ENCODE measurements at places on chromosomes 7 and 10.

GRCh38 chr7:77199013-77199966 is at the start of gene FGL2:
TSS of gene FGL2 (minus strand) at chr7:77199819. CDS start at chr7:77199793, 26 bp downstream.
- DNase-seq, result no peak

- DNase-seq, result peak; percentile 16
These were observed 46.9 kb downstream of the GPR141 start for GRCh38 chr7:37730501-37730900.

- no peak for DNase-seq
These were observed 98.9 kb upstream of the IL6 start for GRCh38 chr7:22628112-22628511.

- DNase-seq, result peak; percentile 82
These were observed 3.6 kb upstream of the HTR5A start for GRCh38 chr7:155066417-155066950.

DNA sequence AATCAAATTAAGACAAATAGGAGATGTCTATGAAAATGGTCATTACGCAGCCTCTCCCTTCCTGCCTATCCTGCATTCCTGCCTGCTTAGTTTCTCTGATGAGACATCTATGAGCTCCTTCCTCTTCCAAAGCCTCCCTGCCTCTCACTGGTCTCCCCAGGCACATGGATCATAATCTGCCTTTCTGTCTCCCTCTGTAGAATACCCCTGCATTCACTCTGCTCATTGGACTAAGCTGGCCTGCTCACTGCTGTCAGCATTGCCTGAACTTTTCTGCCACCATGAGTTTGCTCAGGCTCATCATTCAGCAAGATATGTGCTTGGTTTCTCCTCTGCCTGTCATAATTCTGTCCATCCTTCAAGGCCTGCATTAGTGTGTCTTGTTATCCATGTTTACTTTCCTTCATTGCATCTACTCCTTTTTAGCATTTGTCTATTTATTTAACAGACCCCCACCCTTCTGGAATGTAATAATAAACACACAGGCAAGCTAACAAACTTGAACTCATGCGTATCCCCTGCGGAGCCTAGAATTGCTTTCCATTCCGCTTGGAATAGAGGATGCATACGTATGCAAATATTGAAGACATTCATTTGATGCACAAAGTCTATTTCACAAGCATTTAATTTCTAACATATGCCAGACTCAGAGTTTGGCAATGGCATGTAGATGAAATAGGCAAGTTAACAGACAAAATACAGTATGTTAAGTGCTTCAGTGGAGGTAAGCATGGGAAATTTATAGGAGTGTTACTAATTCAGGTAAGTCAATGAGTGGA is 88.3 kb downstream of the PTPRZ1 start:
- DNase-seq, result peak; percentile 82

DNA sequence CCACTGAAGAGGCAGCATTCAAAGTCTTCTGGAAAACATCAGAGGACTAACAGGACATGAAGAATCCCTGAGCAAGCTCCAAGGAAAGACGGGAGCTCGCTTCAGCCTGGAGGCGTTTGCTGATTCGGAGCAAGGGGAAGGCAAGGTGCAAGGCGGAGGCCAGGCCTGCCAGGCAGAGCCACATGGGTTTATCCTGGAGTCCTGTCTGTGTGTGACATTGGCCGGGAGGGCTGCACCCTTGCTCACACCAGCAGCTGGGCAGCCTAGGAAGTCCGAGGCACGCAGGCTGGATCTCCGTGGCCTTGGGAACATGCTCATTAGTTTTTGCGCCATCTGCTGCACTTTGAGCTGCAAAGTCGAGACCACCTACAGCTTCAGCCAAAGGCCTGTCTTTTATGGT is 22.3 kb upstream of the LARP4B start:
- no peak for DNase-seq

- no peak for DNase-seq
These were observed 18.1 kb downstream of the CDC123 start for GRCh38 chr10:12214093-12214492.

DNA sequence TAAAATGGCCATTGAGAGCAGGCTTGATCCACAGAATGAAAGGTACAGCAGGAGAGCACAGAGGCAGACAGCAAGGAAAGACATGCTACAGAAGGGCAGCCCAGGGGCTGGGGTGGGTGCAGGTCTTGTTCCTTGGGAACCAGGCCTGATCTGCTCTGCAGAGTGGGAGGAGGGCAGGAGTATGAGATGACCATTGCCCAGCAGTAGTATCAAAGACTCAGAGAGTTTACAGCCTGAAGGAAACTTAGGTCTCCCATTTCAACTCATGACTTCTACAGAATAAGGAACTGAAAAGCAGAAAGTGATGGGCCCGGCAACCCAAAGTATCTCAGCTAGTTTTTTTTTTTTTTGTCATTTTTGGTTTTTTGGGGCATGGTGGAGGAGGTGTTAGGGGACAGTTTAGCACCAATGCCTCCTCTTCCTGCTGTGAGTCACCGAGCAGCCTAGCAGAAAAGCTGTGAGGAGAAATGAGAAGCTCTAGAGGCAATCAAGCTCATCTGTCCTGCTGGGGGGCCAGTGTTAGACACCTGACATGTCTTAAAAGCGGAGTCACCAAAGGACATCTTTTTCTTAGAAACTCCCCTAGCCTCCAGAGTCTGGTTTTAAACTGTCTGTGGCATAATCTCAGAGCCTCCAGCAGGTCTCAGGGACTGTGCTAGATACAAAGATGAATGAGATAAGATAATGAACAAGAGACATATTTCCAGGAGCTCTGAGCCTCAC is 34.3 kb upstream of the HERPUD2 start:
- no peak for DNase-seq

GRCh38 chr10:30868611-30869010 is 163.1 kb downstream of the ZNF438 start:
- no peak for DNase-seq

GRCh38 chr10:84095811-84096497 is 43.4 kb upstream of the GHITM start:
- no peak for DNase-seq

DNA sequence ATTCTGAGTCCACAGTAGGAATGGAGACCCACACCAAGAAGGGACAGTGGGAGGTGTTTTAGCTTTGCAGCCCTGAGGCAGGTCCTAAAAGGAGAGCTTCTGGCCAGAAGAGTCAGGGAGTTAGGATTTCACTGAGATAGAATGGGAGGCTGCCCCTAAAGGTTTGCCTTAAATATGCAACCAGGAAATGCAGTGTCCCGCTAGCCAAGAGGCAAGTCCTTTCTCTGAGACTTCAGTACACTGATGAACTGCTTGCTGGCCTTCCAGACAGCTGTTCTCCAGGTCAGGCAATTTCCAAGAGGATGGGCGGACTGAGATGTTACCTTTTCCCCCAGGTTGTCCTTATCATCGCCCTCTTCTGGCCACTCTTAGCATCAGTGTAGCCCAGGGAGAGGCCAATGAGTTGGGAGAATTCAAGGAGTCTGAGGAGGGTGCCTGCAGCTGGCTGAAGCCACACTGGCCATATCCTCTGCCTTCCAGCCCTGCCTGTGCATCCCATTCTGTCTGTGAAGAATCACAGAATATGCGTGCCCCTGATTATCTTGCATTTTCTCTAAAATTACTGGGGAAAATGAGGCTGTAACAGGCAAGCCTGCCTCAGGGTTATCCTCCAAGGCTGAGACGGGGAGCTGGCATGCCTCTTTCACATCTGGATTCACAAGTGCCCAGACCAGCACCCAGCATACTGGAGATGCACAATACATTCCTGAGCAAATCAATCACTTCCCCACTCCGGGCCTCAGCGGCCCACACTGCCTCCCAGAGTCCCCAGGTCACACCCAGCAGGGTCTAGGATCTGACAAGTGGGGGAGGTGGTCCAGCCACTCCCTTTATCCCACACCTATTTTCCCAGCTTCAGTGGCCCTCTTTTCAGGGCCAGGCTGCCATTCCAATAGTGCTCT is 2.4 kb downstream of the TLL2 start:
- DNase-seq, result peak; percentile 78

- no peak for DNase-seq
These were observed 180.9 kb downstream of the PLXNA4 start for GRCh38 chr7:132395361-132395760.

- DNase-seq, result no peak
These were observed 47.4 kb downstream of the ALOX5 start for GRCh38 chr10:45421221-45422097.

- no peak for DNase-seq
These were observed 9.4 kb downstream of the PTEN start for GRCh38 chr10:87872828-87873227.

DNA sequence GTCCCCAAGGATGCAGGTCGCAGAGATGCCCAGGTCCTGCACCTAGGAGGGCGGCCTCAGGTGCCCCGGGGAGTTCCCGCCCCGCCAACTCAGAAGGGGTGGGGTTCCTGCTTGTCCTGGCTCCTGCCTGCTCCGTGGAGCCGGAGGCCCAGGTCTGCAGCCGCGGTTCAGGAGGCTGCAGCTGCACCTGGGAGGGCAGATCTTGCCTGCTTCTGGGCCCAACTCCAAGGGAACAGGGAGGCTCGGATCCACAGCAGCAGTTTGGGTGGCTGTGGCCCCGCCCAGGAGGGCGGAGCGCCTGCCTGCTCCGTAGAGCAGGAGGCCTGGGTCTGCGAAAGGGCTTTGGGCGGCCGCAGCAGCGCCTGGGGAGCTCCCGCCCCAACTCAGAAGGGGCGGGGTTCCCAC is 108.2 kb upstream of the EGR2 start:
- no peak for DNase-seq

DNA sequence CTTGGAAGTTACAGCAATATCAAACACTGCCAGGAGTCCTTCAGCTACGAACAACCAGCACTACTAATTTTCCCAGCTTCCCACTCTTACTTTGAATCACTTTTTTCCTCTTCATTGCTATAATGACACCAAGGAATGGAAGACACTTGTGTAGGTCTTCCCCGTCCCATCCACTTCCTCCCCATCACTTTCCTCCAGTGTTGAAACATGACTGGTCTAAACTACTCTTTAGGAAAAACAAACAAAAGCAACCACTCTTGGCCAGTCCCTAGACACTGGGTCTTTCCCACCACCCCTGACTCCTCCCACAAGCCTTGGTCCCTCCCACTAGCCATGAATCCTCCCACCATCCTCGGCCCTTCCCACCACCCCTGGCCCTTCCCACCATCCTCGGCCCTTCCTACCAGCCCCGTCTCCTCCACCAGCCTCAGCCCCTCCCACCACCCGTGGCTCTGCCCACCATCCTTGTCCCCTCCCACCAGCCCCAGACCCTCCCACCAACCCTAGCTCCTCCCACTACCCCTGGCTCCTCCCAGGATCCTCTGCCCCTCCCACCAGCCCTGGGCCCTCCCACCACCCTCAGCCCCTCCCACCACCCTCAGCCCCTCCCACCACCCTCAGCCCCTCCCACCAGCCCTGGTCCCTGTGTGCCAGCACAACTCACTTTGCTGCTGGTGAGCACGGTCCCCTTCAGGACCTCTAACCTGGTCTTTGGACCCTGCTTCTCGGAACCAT is 68.5 kb downstream of the CXCL12 start:
- DNase-seq, result peak; percentile 4

- DNase-seq, result no peak
These were observed 245.0 kb downstream of the MGMT start for GRCh38 chr10:129712000-129712399.

DNA sequence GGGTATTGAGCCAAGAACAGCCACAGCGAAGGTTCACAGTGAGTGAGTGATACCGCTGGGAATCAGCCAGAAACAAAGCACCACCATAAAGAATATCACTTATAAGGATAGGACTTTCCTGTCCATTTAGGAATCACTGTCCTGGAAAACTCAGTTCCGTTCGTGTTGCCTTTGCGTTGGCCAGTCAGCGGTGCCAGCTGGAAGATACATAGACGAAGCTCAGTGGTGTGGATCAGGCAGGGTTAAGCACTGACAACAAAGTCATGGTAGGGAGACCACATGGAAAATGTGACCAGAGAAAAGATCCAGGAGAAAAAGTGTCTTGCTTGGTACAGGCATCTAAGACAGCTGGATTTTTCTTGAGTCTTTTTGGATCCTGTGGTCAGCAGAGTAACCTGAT is 579.7 kb upstream of the DPP6 start:
- no peak for DNase-seq

DNA sequence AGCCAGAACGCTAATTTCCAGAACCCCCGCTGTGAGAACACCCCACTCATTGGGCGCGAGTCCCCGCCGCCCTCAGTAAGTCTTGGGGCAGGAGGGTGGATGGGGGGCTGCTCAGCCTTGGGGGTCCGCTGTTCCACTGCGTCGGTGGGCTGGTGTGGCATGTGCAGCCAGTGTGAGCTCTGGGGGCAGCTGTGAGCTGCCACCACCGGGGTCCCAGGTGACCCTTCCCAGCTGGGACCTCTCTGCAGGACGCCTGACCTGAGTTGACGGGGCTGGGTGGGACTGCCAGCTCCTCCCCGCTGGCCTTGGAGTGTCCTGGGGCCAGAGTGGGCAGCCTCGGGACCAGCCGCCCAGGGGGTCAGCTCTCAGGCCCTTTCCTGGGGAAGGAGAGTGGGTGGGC is 27.2 kb downstream of the TTYH3 start:
- DNase-seq, result no peak

DNA sequence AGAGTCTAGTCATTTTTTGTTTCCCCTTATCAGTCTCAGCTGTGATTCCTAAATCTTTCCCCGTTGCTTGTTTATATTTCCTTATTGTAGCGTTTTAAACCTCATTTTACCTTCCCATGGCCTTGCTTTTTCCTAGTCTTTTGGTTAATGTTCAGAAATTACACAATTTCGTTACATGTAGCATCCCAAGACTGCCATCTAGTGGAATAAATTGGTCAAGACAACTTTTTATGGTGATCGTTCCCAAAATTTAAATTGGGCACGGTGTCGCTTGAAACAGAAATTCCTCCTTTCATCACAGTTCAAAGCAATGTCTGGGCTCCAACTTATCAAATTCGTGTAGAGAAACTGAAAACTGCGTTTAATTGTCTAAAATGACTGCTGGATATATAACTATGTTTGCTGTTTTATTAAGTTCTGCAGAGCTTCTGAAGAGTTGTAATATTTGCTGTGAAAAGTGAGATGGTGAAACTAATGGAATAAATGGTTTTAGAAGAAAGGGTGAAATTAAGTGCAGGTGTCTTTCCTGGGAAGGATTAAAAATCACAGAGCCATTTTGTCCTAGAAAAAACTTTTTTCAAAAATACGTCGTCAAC is 370.2 kb downstream of the PHF14 start:
- peak; percentile 62 for DNase-seq

DNA sequence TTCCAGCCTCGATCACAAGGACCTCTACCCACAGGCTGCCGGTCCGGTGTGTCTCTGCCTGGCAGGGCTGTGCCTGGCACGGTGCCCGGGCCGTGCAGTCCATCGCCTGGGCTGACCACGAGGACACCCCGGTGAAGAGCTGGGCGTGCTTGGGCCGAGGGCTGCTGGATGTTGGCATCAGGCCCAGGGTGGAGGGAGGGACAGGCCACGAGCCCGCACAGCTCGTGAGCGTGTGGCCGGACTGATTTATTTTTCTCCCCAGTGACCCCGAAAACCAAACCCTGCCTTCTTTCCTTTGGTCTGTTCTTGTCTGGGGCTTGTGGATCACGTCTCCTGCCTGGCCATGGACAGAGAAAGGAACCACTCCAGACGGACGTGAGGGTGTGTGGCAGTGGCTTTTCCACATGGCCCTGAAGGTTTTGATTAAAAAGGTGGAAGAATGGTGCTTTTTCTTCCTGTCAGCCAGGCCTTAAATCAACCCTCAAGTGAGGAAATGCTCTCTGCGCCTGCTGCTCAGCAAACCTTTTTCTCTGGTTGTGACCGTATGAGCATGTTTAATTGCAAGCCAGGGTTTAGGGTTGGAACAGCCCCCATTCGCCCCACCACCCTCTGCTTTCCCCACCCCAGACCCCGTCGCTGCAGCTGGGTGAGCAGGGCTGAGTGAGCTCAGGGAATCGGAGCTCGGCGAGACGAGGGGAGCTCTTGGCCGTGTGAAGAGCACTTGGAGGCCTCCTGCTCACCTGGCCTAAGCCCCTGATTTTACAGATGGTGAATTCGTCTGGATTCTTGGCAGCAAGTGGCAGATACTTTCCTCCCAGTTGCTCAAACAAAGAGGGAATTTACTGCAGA is 130.1 kb downstream of the RGS10 start:
- no peak for DNase-seq
